ENCODE measurements at places on chromosomes 1 and 21.

DNA sequence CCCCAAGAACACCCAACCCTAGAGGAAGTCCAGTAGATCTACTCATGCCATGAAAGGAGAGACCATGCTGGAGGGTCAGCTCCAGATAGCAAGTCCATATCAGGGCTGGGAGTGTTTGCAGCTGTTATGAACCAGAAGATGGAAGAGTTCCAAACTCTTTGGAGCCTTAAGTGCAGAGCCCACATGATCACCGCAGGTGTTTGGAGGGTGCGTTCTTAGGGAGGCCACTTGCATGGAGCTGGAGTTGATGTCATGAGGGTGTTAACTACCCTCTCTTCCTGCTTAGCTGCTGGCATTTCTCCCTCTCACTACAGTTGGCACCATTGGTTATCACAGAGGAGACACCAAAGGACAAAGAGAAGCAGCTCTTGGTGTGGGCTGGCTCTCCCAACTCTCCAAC, 616.9 kb downstream of the AJAP1 start:
- DNase-seq = no peak

DNA sequence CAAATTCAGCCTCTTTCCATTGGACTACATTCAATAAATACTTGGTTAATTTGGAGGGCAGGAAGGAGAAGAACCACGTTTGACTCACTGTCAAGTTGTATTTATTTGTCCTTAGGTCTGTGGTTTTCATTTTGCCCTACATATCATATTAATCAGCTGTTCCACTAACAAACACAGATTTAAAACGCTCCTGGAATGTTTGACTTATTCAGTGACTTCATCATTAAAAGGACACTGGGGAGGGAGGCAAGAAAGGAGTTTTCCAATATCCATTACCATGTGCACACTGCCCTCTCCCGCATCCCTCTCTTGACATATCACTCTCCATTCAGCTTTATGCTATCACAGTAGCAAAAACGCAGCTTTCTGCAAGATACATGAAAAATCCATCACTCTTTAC, 98.2 kb upstream of the C1orf87 start:
- DNase-seq = no peak

DNA sequence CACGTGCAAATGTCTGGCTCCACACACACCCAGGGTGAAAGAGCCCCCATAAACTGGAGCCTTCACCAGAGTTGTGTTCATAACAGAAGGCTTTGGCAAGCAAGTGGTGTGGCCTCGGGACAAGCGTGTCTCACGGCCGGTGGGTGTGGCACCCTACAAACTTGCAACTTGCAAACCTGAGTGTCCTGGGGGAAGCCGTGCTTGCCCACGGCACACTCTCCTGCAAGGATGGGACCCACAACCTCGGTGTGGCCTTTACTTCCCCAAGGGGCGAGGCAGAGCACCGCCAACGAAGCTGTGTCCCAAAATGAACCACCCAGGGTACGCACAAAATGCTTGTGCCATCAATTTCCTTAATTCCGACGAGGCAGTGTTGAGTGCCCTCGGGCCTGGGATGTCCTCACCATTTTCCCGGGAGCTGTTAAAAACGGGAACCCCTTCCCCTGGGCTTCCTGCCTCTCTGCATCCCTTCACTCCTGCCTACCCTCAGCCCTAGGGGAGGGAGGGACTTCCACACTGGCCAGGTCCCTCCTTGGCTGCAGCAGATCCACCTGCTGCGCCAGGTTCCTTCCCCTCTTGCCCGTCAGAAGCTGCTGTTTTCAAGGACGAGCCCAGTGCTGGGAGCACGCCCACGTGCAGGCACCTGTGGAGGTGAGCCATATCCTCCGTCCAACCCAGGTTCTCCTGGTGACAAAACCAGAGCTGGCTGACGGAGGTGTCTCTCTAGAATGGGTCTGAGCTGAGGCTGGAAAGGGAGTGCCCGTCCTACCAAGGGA, 111.4 kb downstream of the NPHP4 start:
- DNase-seq = no peak

DNA sequence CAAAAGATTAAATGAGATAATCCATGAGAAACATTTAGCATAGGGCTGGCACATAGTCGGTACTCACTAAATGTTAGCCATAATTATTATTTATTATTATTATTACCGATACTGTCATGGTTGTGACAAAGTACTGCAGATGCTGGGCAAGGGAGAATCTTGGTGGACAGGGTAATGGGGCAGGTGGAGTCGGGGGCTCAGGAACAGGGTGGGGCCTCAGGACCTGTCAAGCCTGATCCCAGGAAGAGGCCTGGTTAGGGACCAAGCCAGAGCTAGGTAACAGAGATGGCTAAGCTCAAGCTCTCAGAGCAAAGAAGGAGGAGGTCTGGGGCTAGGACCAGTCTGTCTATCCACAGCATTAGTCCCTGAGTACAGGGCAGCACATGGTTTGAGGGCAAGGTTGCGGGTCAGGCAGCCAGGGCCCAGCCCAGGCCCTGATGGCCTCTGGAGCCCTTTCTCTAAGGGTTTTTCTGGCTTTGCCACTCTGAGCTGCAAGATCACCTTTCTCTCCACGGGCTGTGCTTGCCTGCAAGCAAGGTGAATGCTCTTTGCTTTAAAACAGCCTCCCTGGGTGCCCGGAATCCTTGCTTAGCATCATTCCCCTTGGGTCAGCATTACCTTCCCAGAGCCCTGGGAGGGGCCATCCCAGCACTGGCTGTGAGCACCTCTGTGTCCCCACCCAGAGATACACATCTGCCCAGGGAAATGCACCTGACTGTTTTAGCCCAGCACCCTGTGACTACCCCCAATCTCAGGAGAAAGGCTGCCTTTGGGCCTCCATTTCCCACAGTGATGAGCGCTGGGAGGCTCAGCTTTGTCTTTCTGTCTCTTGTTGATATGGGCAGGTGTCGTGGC, 572.0 kb downstream of the PTPRU start:
- no peak for DNase-seq

- DNase-seq = no peak
Observed at GRCh38 chr1:159146980-159147379, 24.4 kb upstream of the CADM3 start.

Measured in breast epithelium (tissue), 4 donors.